ENCODE measurements at places on chromosomes 16 and 17.

- DNase-seq: no peak
These were observed 115.3 kb downstream of the SNX29 start for GRCh38 chr16:12091569-12092543.

- DNase-seq: peak; percentile 59
These were observed 51.5 kb downstream of the B9D1 start for GRCh38 chr17:19311016-19311415.

DNA sequence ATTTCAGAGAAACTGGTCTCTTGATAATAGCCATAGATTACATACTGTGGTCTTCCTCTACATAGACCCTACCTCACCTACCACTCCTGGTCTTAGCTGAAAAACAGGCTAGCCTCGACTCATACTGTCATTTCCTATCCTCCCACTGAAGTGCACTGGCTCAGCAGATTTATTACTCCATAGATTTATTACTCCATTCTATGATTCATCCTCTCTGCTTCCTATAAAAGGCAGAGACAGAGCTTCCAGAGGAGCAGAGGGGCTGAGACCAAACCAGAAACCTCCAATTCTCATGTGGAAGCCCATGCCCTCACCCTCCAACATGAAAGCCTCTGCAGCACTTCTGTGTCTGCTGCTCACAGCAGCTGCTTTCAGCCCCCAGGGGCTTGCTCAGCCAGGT, at the start of gene CCL7:
TSS of gene CCL7 (plus strand) at position 253 of the 400 bp plus-strand sequence. CDS start at position 323, 70 bp downstream.
- DNase-seq: no peak

DNA sequence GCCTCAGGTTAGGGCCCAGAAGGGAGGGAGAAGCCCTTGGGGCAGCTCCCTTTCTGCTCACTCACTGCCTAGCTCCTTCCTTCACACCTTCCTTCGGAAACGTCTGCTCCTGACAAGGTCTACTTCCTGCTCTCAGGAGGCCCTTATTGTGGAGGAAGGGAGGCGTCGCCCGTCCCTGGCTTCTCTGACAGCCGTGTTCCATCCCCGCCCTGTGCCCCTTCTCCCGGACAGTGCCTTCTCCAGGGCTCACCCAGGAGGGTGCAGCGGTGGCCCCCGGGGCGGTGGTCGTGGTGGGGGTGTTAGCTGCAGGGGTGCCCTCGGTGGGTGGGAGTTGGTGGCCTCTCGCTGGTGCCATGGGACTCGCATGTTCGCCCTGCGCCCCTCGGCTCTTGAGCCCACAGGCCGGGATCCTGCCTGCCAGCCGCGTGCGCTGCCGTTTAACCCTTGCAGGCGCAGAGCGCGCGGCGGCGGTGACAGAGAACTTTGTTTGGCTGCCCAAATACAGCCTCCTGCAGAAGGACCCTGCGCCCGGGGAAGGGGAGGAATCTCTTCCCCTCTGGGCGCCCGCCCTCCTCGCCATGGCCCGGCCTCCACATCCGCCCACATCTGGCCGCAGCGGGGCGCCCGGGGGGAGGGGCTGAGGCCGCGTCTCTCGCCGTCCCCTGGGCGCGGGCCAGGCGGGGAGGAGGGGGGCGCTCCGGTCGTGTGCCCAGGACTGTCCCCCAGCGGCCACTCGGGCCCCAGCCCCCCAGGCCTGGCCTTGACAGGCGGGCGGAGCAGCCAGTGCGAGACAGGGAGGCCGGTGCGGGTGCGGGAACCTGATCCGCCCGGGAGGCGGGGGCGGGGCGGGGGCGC, 231.9 kb downstream of the SEC14L1 start:
- peak; percentile 70 for DNase-seq

GRCh38 chr17:72974605-72975232, 117.8 kb downstream of the SLC39A11 start:
- DNase-seq: no peak

DNA sequence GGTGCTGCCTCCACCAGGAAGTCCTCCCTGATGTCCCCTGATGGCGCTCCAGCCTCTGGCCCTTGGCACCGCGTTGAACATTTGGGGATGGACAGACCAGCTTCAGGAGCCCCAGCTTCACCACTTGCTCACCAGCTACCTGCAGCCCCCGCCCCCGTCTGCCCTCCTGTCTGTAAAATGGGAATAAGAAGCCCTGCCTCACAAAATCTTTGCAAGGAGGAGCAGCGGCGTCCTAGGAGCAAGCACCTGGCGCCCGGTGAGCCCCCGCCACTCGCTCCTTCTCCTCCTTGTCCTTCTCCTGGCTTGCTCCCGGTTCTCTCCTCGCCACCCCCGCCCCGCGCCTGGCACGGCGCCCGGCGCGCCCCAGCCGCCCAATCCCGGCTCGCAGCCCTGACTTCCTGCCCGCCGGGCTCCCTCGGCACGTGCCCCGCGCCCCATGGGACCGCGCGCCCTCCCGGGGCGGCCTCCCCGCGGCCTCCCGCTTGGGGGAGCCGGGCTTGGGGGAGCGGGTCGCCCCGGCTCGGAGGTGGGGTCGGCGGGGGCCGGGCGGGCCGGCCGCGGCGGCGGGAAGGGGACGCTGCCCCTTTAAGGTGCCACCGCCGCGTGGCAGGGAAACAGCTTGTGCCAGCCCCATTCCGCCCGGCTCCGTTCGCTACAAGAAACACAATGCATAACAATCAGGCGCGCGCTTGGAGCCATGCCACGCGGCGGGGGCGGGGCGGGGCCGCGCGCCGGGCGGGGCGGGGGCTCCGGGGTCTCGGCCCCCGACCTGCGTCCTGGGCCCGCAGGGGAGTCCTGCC, 9.1 kb upstream of the PPP1R1B start:
- DNase-seq: peak; percentile 77

DNA sequence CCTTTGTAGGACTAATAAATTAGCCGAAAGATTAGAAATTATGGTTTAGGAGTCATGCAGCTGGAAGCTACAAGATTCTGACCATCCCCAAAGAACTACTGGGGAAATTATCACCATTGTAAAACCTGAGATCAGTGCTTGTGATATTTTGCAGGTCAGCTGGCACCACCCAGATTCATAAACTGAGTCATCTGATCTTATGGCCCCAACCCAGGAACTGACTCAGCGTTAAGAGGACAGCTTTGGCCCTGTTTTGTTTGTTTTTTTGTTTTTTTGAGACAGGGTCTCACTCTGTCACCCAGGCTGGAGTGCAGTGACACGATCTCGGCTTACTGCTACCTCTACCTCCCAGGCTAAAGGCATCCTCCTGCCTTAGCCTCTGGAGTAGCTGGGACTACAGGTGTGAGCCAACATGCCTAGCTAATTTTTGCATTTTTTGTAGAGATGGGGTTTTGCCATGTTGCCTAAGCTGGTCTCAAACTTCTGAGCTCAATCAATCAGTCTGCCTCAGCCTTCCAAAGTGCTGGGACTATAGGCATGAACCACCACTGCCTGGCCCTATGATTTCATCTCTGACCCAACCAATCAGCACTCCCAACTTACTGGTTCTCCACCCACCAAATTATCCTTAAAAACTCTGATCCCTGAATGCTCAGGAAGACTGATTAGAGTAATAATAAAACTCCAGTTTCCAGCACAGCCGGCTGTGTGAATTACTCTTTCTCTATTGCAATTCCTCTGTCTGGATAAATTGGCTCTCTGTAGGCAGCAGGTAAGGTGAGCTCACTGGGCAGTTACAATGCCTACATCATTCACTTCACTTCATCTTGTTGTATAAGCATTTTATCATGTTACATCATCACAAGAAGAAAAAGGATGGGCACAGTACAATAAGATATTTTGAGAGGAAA, 79.4 kb upstream of the KSR1 start:
- no peak for DNase-seq

GRCh38 chr17:35529866-35530265, 7.6 kb downstream of the SLFN12L start:
- no peak for DNase-seq

- DNase-seq: no peak
These were observed 27.9 kb upstream of the ATP2C2 start for GRCh38 chr16:84340325-84341040.

GRCh38 chr17:39209317-39210092, 9.4 kb downstream of the RPL19 start:
- no peak for DNase-seq

- DNase-seq: no peak
These were observed 48.7 kb upstream of the NLK start for GRCh38 chr17:27993723-27994310.

GRCh38 chr17:62064791-62065563, at the start of gene MED13:
TSS of gene MED13 (minus strand) at chr17:62065278. CDS start at chr17:62065205, 73 bp downstream.
- DNase-seq: peak; percentile 14

- no peak for DNase-seq
These were observed 1147.3 kb upstream of the GOT2 start for GRCh38 chr16:59881376-59881775.

DNA sequence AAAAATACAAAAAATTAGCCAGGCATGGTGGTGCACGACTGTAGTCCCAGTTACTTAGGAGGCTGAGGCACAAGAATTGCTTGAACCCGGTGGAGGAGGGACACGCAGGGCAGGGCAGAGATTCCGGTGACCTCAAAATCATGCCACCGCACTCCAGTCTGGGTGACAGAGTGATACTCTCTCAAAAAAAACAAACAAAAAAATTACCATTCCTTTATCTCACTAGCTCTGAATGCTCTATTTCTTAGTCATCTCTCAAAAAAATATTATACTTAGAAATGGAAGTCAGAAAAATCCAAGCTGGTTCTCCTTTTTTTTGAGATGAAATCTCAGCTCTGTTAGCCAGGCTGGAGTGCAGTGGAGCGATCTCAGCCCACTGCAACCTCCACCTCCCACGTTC, 40.8 kb downstream of the SPOP start:
- DNase-seq: no peak

DNA sequence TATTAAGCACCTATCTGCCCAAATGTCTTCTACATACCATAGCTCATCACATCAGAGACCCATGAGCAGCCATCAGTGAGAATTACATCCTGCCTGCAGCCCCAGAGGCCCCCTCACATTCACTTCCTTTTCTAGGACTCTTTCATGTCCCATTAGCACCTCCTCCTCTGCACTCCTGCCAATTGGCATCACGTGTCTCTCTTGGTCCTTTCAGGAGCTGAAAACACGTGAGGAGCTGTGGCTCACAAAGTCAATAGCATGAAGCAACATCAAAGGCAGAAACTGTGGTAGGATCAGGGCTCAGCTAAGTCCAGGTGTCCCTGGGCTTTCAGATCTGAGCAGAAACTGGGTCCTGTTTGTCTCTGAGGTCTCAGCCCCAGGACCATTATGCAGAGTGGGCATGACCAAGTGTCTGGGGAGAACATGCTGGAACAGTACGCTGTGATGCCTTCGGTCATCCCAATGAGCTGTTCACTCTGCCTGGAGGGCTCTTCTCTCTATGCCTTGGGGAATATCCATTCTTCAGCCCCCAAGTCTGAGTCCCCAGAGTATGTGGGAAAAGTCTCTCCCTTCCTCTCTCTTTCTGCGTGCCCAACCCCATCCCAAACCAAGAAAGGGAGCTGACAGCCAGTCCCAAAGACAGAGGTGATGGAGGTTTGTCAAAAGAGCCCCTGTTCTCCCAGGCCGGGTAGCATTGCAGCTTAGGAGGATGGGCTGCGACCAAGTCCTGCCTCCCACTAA, 457.0 kb upstream of the CDH5 start:
- no peak for DNase-seq

- DNase-seq: peak; percentile 57
These were observed 23.8 kb downstream of the COTL1 start for GRCh38 chr16:84593825-84594724.

DNA sequence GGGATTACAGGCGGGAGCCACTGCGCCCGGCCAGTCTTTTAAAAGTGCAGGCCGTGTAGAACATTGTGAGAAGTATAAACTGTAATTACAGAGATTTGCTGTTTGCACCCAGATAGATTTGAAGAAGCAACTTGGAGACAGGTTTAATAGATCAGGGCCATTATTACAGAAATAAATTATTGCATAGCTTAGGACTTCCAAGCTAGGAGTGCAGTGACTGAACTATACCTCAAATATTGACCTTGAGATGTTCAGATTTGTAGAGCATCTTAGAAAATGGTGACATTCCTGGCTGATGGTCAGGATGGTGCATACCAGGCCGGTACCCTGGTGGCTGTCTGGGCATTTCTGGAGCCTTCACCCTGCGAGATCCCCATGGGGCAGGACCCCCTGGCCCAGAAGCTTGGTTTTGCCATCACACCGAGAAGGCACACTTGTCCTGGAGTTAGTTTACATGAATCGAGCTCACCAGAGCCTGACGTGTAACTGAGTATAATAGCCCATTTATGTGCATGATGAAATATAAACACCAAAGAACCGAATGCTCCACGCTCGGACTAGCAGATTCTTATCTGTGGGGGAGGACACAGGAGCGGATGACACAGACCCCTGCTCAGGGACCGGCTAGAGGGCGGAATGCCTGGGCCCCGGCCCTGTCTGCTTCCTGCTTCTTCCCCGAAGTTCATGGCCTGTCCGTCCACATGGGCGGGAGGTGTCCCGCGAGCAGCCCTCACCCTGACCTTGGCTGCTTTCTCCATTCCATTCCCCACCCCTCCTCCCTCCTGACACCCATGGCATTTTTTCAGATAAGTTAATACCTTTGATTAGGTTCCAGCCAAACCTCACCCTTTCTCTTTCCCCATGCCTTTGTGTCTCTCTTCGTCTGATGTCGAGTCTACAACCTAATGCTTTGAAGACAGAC, 32.1 kb downstream of the CCDC40 start:
- no peak for DNase-seq

- no peak for DNase-seq
These were observed 4.5 kb upstream of the SLC4A1 start for GRCh38 chr17:44272321-44272951.

GRCh38 chr17:75813081-75814020, 28.7 kb downstream of the UNK start:
- no peak for DNase-seq

GRCh38 chr16:868386-868755, 67.8 kb upstream of the GNG13 start:
- DNase-seq: no peak

DNA sequence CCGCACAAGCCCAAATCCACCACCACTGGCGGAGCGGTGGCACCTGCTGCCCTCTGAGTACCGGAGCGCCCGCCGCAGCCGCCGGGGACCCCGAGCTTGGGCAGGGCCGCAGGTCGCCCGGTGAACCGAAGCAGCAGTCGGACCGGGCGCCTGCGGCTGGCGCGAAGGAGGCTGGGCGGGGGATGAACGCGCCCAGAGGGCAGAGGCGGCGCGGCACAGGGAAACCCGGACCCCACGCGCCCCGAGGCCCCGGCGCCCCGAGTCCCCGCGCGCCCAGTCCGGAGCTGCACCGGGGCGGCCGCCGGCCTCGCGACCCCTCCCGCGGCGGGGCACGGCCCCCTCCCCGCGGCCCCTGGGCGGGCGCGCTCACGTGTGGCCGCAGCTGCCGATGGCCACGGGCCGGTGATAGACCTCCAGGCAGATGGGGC, 393 bp downstream of the RNF166 start:
- no peak for DNase-seq
